Stimulated activated CD8-positive, alpha-beta memory T cell treated with anti-CD3 and anti-CD28 coated beads, Interleukin-7, amount 100 ng/mL, for 24 hours (primary cell): ENCODE measurements at places on chromosomes 2 and 18.

DNA sequence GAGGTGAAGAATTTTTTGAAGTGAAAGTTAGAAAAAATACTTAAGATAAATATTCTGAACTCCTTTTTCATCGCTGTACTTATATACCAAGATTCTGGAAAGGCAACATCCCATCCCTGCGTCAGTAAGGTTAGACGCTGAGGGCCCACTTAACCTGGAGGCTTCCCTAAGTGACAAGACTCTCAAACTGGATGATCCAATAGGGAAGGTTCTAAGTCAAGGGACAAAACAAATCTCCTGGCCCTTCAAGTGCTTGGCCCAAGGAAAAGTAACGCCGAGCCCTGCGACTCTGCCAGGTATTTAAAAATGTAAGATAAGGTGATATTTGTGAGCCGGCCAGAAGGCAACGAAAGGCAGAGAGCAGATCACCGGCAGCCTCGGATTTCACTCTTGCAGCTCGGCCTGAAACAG, 1.3 kb downstream of the STK39 start:
- DNase-seq, result no peak

- DNase-seq, result no peak
Observed at GRCh38 chr2:164412831-164413230, 208.5 kb downstream of the GRB14 start.

- no peak for DNase-seq
Observed at GRCh38 chr2:158580760-158581159, 124.0 kb downstream of the PKP4 start.

DNA sequence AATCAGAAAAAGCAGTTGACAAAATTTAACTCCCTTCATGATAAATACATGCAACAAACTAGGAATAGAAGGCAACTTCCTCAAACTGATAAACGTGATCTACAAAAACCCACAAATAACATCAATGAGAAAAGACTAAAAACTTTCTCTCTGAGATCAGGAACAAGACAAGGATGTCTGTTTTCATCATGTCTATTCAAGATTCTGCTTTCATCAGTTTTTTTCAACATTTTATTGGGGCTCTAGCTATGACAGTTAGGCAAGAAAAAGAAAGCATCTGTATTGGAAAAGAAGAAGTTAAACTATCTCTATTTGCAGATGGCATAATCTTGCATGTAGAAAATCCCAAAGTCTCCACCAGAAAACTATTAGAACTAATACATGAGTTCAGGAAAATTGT, 12.3 kb upstream of the CHST10 start:
- no peak for DNase-seq

DNA sequence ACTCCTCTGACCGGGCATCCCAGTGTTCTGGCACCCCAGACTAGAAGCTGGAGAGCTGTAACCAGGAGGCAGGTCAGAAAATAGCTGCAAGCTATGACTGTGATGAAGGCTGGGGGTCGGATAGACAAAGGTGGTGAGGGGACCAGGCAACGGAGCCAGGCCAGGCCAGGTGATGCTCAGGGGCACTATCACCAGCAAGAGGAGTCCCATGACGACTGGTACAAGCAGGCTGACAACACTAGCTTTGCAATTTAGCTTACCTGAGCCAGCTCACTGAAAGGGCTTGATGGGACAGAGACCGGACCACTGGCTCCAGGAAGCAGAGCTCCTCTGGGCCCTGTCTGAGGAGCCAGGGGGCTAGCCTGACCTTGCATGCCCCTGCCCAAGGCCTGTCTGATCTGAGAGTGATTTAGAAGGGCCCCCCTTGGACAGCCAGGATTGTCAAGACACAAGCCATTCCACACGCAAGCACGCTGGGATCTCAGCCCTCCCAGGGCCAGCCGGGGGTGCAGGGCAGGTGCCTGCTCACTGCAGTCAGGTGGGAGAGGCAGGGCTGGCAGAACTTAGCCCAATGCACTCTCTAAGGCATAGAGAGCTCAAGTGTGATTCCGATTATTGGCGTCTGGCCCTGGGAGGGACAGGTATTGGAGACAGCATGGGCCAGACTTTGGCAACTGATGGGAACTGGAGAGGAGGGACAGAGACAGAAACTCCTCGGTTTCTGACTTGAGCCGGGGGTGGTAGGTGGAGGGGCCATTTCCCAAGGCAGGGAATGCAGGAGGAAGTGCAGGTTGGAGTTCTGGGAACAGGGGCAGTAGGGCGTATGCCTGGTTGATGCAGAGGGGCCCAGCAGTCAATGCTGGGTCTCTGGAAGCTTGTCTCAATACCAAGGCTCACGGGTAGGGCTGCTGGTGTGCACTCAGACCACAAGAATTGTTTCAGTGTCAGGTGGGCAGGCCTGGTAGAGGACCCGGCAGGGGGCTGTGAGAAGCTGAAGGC, 47.7 kb downstream of the MYO7B start:
- DNase-seq, result no peak

- no peak for DNase-seq
Observed at GRCh38 chr2:205883965-205884364, 201.7 kb downstream of the NRP2 start.

DNA sequence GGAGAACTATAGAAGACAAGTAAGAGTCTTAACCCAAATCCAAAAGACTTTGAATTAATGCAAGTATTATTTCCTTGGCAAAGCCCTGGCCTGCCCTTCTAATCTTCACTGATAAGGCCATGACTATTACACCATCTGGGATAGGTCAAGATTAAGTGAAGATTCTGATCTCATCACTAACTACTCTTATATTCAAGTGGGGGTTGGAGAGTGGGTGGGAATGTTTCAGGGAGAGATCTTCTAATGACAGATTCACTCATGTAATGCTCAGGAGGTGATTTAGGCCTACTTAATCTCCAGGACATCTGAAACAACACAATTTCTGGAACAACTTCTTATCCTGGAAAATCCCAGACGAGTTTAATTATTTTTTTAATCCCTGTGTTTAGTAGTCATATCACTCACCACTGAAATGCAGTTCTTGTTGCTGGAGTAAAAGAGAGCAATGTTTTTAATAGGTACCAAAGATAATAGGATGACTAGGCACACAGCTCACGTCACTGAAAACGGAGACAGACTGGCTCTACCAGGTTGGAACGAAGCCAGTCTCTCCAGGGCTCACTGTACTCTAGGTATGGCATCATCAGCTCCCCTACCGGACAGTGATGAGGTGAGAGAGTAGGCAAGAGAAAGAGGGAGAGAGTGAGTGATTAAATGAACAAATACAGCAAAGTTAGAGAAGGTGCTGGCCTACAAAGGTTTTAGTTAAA, 133.1 kb downstream of the NCKAP5 start:
- no peak for DNase-seq

DNA sequence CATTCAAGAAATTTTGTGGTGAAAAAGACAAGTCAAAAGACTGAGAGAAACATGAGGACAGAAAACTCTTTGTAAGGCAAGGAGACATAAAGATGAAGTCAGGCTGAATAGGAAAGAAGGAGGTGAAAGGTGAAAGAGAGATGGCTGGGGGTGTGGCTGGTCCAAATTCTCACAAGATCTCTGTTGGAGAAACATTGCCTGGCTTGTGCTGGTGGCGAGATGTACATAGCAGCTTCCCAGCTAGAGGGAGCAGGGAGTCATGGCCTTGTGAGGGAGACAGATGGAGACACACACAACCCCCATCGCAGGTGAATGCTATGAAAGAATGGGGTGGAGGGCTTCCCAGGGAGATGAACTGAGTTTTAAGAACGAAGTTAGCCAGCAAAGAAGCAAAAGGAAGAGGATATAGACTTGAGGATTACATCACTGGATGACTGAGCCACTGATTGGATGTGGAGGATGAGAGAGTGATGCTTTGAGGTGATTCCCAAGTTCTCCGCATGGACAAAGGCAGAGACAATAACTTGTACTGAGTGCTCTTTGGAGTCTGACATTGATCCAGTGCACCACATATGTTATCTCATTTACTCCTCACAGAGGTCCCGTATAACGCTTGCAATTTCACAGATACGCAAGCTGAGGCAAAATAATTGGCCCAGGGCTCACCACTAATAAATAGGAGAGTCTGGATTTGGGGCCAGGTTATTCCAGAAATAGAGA, 3.7 kb upstream of the EMX1 start:
- DNase-seq, result no peak

GRCh38 chr2:119647440-119648169, 31.4 kb upstream of the TMEM177 start:
- no peak for DNase-seq

GRCh38 chr2:1736045-1736444, 8.3 kb downstream of the PXDN start:
- no peak for DNase-seq

DNA sequence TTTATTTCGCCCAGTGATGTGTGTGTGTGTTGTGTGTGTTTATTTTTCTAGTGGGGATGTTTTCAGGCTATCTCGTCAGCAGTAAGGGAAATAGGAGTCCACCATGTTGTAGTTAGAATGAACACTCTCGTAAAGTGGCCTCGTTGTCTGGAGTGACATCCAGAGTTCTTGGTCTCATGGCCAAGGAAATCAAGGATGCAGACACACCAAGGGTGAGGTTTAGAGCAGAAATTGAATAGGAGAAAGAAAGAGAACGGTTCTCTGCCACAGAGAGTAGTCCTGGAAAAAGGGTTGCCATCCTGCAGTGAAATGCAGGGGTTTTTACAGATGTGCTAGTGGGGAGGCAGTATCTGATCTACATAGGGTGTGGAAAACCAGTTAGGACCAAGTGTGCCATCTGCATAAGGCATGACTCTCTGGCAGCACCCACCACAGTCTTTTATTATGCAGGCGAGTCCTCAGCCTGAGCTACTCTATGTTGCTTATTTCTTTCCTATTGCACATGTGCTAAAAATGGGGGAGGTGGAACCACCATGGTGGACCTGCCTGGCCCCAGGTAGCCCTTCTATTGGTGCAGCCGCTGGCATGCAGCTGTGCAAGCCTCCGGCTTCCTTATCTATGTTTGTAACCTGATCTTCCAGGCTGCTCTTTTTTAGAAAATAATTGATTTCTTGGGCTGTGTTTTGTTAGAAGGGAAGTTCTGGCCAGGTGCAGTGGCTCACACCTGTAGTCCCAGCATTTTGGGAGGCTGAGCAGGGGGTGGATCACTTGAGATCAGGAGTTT, 23.2 kb downstream of the RALB start:
- DNase-seq, result no peak

- no peak for DNase-seq
Observed at GRCh38 chr2:234364661-234365060, 132.2 kb downstream of the ARL4C start.

- no peak for DNase-seq
Observed at GRCh38 chr2:239589833-239590232, 189.0 kb upstream of the HDAC4 start.
